T follicular helper cell (primary cell): ENCODE measurements at places on chromosomes 2 and 18.

- no peak for DNase-seq
Observed at GRCh38 chr2:85611217-85611704, 605 bp downstream of the C2orf68 start.

- no peak for DNase-seq
Observed at GRCh38 chr2:85393836-85394235, 16.3 kb downstream of the CAPG start.

GRCh38 chr2:68214381-68214780 lies 38.0 kb downstream of the PPP3R1 start:
- DNase-seq, result no peak

GRCh38 chr2:19035238-19035637 lies 323.2 kb downstream of the OSR1 start:
- no peak for DNase-seq

DNA sequence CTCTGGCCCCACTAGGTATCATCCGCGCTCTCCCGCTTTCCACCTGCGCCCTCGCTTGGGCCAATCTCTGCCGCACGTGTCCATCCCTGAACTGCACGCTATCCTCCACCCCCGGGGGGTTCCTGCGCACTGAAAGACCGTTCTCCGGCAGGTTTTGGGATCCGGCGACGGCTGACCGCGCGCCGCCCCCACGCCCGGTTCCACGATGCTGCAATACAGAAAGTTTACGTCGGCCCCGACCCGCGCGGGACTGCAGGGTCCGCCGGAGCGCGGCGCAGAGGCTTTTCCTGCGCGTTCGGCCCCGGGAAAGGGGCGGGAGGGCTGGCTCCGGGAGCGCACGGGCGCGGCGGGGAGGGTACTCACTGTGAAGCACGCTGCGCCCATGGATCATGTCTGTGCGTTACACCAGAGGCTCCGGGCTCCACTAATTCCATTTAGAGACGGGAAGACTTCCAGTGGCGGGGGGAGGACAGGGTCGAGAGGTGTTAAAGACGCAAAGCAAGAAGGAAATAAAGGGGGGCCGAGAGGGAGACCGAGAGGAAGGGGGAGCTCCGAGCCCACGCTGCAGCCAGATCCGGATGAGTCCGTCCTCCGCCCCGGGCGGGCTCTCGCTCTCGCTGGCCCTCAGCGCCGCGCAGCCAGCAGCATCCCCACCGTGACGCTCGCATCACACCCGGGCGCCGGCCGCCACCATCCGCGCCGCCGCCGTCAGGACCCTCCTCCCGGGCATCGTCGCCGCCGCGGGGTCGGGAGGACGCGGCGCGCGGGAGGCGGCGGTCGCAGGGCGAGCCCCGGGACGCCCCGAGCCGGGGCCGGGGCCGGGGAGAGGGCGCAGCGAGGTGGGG lies 664 bp downstream of the NETO1 start:
- DNase-seq, result no peak

DNA sequence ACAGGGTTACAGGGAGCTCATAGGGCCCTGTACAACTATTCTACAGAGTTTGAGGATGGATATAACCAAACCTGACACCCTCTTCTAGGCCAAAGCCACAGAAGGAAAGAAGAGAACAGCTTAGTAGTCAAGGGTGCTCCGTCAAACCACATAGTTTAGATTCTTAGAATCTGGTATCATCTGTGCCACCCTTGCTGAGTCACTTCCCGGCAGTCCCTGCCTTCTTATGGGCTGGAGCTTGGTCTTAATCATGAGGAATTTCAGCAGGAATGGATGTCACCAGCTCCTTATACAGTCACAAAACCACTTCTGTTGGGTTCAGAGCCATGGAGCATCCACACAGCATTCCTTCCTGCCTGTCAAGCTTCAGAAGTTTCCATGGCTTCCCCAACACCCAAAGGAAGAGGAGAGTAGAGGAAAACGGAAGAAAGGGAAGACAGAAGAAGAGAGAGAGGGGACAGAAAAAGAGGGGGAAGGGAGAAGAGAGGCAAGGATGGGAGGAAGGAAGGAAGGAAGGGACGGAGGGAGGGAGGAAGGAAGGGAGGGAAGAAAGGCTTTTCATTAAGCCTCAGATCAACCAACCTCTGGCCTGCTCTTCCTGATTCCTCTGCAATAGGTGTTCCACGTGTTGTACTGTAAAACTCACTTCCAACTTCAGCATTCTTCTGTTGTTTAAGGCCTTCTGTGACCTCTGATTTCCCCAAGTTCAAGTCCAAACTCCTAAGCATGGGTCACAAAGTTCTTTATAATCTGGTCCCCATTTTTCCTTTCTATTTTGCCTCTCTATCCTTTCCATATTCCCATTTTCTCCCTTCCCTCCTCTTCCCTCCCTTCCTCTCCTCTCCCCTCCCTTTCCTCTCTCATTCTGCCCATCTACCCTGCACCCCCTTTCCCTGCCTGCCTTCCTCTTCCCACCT lies 246.1 kb upstream of the TNP1 start:
- DNase-seq, result no peak

DNA sequence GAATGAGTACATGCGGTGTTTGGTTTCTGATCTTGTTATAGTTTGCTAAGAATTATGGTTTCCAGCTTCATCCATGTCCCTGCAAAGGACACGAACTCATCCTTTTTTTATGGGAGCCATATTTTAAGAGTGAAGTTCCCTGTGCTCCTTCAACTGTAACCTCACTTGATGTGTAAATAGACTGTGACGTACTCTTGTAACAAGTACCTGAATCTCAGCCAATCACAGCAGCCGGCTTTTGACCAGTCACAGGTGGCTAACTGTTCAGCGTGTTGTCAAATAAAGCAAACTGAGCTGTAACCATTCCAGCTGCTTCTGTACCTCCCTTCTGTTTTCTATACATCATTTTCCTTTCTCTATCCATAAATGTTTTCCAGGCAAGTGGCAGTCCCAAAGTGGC lies 774.3 kb upstream of the HS6ST1 start:
- DNase-seq, result no peak

DNA sequence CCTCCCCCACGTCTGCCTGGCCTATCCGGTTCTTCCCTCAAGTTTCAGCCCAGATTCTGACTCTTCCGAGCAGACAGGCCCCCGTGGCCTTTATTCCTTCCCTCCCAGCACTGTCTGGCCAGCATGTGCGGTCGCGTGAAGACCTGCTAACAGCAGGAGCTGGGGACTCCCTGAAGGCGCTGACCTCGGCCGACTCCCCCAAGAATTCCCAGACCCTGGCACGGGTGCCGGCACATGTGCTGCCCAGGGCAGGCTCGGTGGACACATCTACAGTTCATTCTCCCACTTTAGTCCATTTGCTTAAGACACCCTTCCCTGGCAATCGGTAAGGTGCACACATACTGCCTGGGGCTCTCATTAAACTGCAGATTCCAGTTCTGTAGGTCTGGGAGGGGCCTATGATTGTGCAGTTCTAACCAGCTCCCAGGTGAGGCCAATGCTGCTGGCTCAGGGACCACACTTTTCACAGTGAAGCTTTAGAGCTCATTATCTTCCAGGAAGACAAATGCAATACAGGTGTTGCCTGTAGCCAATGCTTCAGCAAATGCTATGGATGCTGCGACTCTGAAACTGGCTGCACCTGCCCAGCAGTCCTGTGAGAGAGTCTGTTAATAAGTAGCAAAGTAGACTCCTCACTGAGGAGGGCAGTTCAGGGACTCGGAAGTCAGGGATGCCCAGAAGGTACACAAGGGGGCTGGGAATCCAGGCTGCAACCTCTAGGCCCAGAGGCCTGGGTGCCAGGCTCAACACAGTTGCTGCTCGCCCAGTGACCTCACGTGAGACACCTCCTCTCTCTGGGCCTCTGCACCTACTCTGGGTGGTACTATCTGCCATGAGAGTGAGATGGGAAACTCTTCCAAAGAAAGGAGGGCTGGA lies 45.4 kb upstream of the TAF1B start:
- no peak for DNase-seq

DNA sequence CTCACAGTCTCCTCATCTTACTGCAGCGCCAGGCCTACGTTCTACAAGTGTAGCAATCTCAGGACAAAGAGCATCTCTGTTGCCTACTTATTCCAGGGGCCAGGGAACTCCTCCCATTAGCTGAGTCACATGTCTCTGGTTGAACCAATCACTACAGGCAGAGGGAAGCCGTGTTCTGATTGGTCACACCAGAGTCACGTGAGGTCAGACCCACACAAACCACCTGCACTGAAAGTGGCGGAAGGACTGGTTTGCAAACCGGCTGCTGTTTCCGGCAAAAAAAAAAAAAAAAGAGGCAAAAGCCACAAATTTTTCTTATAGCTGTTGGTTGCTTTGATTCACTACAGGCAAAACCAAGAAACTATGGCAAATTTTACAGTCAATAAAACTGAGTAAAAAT lies 21.9 kb upstream of the USP14 start:
- DNase-seq, result no peak

DNA sequence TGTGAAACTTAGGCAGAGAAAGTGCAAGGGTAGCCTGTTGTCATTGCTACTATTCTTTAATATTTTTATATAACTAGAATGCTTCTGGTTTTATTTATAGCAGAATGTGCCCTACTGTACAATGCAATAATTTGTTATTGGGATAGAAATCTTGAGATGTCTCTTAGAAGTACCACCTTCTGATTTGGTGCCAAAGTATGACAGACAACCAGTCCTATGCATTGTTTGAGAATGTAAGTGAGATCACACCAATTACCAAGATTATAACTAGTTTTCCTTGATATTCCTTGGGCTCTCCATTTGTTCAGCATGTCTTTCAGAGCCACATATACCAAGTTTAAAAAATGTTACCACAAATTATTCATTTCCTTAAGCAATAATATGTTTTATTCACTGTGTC lies 399.7 kb downstream of the CPS1 start:
- DNase-seq, result no peak

- no peak for DNase-seq
Observed at GRCh38 chr2:227192491-227192890, 28.1 kb downstream of the COL4A3 start.

GRCh38 chr18:8705961-8706790 lies 820 bp downstream of the MTCL1 start:
- DNase-seq, result no peak

DNA sequence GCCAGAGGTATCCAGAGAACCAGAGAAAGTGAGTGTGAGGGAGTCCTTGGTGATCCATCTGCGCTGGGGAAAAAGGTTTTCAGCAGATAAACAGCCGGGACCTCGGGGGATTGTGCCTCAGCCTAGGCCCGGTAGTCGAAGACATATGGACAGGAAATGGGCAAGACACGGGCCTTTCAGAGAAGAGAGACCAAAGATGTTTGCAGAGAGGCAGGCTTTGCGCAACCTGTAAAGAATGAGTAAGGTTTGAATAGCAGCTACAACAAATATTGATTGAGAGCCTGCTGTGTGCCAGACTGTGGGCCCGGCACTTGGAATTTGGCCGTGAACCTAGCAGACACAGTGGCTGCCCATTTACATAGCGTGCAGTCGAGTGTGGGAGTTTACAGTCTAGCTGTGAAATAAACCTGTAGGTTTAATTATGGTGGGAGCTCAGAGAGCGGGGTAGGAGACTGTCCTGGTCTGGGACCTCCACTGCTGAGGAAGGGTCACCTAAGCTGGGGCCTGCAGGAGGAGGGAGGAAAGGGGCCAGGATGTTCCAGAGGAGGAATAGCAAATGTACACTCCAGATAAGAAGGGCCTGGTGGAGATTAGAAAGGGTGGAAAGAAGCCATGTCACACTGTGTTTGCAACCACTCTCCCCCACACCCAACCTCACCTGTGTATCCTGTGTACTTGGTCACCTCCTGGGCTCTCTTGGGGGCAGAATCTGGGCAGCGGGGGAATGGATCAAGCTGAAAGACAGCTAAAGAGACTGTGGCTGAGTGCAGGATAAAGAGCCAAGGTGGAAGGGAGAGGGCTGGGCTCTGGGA lies 3.0 kb downstream of the SH2D6 start:
- DNase-seq, result no peak

DNA sequence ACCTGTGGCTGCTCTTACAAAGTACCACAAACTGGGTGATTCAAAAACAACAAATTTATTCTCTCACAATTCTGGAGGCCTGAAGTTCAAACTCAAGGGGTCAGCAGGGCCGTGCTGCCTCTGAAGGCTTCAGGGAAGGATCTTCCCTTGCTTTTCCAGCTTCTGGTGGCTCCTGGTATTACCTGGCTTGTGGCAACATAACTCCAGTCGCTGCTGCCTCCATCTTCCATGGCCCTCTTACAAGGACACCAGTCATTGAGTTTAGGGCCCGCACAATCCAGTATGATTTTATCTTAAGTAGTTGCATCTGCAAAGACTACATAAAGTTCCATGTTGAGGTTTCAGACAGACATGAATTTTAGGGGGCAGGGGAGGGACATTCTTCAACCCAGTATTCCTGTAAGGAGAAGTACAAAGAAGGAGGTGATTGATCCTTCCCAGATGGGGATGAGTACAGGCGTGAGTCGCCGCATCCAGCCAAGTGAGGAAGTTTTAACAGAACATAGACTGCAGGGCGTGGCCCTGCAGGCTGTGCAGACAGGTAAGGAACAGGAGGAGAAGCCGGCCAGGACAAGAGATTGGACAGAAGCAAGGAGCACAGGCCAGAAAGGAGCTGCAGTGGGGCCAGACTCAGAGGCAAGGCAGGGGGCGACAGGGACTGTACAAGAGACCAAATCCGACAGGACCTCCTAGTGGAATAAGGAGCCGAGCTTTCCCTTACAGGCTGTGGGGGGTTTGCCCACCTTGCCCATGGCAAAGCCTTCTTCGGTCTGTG lies 44.4 kb upstream of the BZW1 start:
- DNase-seq, result no peak

GRCh38 chr18:75612456-75612855 lies 185.0 kb upstream of the SMIM21 start:
- no peak for DNase-seq

DNA sequence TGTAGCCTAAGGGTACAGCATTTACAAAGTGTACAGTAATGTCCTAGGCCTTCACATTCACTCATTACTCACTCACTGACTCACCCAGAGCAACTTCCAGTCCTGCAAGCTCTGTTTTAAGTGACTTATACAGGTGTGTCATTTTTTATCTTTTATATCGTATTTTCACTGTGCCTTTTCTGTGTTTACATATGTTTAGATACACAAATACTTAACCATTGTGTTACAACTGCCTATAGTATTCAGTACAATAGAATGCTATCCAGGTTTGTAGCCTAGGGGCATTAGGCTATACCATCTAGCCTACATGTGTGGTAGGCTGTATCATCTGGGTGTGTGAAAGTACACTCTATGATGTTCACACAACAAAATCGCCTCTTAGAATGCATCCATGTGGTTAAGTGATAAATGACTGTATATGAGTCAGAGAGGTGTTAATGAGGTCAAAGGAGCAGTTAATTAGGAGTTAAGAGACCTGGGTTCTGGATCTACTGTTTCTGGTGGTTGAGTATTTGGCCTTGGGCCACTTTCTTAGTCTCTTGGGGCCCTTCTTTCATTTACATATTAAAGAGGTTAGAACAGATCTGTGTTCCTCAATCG lies 149.1 kb downstream of the GREB1L start:
- no peak for DNase-seq

- no peak for DNase-seq
Observed at GRCh38 chr2:171407030-171407675, 26.6 kb downstream of the METTL8 start.

GRCh38 chr2:226017537-226017936 lies 618.0 kb downstream of the NYAP2 start:
- no peak for DNase-seq

DNA sequence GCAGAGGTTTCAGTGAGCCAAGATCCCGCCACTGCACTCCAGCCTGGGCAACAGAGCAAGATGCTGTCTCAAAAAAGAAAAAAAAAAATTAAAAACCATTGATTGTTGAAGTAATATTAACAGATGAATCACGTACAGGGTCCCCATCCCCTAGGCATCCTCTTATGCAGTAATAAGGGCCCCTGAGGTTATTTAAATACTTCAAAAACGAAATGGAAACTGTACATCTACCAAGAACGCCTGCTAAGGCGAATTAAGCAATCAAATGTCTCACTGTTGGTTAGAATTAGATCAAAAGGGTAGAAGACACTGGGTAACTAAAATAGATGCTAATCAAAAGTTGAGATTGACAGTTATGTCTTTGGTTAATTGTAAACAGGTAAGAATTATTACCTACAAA lies 7.5 kb downstream of the TRABD2A start:
- DNase-seq, result no peak
